SK-N-SH (cell line): ENCODE measurements at places on chromosomes 12 and 14. TPM values are rescaled to one million over a fixed set of nuclear protein-coding genes. Genes with fewer than 3 reads are reported as not detected.

Gene PDZRN4
- 0.02 TPM in 2 replicates for polyA plus RNA-seq

Gene ZCCHC8
- polyA plus RNA-seq = 11.3 and 14.0 TPM in 2 replicates

Gene BORCS5
- 13.6 and 16.3 TPM in 2 replicates for polyA plus RNA-seq

Gene GPR132
- polyA plus RNA-seq = 0.03 TPM in 1 of 2 replicates, not detected in the other

Gene FAM181A
- polyA plus RNA-seq = not detected in 2 replicates

GRCh38 chr12:100302081-100302480, 35.1 kb downstream of the SCYL2 start:
- no peak for DNase-seq

DNA sequence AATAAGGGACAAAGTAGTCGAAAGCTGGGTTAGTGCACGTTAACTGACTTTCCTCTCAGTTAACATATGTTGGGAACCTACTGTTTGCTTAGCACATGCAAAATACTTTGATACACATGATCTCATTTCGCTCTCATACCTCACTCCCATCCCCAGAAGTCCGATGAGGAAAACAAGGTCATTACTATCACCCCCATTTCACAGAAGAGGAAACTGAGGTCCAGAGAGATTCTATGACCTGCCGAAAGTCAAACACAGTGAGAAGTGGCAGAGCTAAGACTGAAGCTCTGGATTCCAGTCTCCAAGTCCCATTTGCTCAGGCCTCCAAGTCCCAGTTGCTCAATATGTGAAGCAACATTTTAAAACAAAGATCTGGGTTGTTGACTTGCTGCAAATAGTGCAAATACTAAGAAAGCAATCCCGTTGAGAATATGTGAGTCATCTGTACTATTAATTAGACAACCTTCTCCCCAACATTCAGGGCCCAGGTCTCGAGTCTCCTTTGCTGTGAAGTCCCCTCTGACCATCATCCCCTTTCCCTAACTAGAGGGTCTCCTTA, 170.6 kb upstream of the PWP1 start:
- no peak for DNase-seq

GRCh38 chr12:90512518-90512917, 442.5 kb downstream of the CCER1 start:
- no peak for DNase-seq

- no peak for DNase-seq
These were observed 12.2 kb downstream of the TEP1 start for GRCh38 chr14:20400965-20401593.

GRCh38 chr12:103530307-103531066, 34.7 kb upstream of the C12orf42 start:
- DNase-seq = no peak

DNA sequence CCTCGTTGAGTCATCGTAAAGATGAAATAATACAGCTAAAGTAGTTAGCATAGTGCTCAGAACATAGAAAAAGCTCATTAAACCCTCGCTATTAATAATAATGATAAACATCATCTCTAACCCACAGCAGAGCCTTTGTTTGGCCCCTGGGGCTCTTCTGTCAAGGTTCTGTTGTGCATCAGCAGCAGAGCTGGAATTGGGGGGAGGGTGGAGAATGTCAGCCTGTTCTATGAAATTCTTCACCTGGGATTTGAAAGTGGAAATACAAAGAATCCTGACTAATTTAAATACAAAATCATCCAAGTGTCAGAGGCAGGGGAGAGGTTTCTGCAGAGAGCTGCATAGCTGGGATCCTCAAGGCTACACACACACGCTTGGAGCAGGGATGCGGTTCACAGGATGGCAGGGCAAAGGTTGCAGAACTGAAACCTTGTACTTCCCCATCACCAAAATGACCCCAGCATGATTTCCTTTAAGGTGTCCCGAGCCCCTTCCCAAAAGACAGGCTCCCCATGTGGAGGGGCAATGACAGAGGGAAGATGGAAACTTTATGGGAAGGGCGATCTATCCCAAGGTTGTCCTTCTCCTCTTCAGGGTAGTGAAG, 71.8 kb downstream of the DAD1 start:
- peak; percentile 54 for DNase-seq

GRCh38 chr12:99498756-99499155, 148.8 kb upstream of the GARIN6 start:
- no peak for DNase-seq

DNA sequence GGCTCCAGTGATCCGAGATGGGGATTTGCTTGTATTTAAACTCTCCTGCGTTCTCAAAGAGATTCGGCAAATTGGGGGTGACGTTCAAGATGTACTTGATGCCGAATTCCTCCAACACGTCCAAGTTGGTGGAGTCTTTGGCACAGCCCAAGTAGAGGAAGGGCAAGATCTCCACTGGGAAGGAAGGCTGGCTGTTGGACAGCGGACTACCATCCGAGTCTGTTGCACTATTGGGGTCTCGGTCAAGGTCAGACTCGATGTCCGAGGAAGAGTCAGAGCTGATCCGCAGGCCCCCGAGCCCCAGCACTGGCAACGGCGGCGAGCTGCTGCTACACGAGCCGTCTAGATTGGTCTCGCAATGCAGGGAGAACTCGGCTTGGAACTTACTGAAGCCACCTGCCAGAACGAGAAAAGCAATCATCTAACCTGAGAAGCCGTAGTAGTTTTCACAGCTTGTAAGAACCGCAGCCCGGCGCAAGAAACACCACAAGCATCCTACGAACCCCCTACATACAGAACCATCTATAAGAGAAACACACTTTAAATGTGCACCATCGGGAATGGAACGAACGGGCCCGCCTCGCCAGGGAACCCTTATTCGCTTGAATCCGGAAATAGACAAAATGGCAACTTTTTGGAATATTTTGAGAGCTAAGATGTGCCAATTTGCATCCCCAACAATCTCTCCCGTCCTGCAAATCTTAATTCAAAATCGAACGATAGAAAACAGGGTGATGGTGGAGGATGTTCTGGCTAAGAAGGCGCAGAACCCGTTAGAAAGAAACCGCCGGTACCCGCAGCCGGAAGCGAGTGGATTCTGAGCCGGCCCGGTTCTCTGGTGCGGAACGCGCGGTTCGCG, 1.4 kb downstream of the DUSP6 start:
- no peak for DNase-seq
